Small intestine (tissue), 16 donors: ENCODE measurements at places on chromosomes 6 and 20. TPM values are rescaled to one million over a fixed set of nuclear protein-coding genes. Genes with fewer than 3 reads are reported as not detected.
A peak's percentile ranks its signal among the peaks of the same experiment; 100 is the strongest.

- H3K4me1 ChIP-seq: no peaks in the 10 kb centered on the region
- H3K27ac ChIP-seq: no peak overlapping the region
These were observed 195.0 kb upstream of the CEP162 start for GRCh38 chr6:84422380-84422968.

- H3K4me3 ChIP-seq: no peak overlapping the region
- H3K27me3 ChIP-seq: no peaks in the 10 kb centered on the region
- H3K4me1 ChIP-seq: no peaks in the 10 kb centered on the region
- no peaks in the 10 kb centered on the region for H3K36me3 ChIP-seq
- no peak overlapping the region for H3K27ac ChIP-seq
These were observed 230.3 kb downstream of the THBS2 start for GRCh38 chr6:169023161-169023874.

DNA sequence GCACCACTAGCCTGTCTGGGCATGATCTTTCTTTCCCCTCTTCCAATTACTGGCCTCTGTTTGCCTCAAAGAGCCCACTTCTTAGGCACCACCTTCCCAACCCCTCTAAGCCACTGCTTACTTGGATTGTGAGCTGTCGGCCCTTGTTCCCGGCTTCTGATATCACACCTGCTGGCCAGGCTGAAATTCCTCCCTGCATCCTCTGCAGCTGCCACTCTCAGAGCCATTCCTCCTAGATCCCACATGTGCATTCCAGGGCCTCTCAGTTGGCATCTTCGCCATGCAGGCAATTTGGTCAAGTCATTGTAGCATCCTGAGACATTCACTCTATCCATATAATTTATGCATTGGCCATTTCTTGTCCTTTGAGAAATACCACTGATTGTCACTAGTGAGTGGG is 135.9 kb downstream of the OLIG3 start:
- DNase-seq: no peak
- peak overlapping the region; percentile 66 for H3K27ac ChIP-seq
- no peaks in the 10 kb centered on the region for H3K27me3 ChIP-seq
- H3K36me3 ChIP-seq: no peaks in the 10 kb centered on the region
- H3K4me1 ChIP-seq: no peaks in the 10 kb centered on the region

Gene HSPA1A
- 15.0 TPM for polyA plus RNA-seq

Gene CST4
- polyA plus RNA-seq: not detected

Gene OPRL1
- 0.61 TPM for polyA plus RNA-seq

DNA sequence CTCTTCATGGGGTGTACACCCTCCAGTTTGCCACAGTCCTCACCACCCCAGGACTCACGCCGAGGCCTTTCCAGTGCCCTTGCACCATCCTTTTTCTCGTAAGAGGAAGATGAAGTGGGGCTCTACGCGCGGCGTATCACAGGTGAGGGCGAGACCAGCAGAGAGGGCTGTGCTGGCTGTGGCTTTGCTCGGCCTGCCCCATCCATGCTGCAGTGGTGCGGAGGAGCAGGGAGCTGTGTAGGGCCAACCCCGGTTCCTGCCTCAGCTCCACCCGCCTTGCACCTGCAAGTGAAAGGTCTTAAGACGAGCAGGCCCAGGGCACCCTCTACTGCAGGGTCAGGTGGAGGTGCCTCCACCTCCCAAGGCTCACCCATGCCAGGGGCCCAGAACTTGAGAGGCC is 24.1 kb downstream of the RBCK1 start:
- H3K4me3 ChIP-seq: no peak overlapping the region
- peaks cover 92% of the 10 kb centered on the region for H3K36me3 ChIP-seq
- no peak overlapping the region for H3K27ac ChIP-seq

Gene PGC
- 51.3 TPM for polyA plus RNA-seq

Gene MACROD2
- 1.00 TPM for polyA plus RNA-seq

GRCh38 chr6:101517632-101518031 is 124.1 kb downstream of the GRIK2 start:
- no peaks in the 10 kb centered on the region for H3K4me1 ChIP-seq
- DNase-seq: no peak
- H3K27me3 ChIP-seq: no peaks in the 10 kb centered on the region

Gene ARFGEF3
- 5.4 TPM for polyA plus RNA-seq

Gene EPPIN
- not detected for polyA plus RNA-seq

Gene PLG
- 0.54 TPM for polyA plus RNA-seq

Gene EPB41L2
- 63.0 TPM for polyA plus RNA-seq

GRCh38 chr6:3019749-3020320 is 20.1 kb downstream of the NQO2 start:
- H3K36me3 ChIP-seq: no peaks in the 10 kb centered on the region
- H3K27me3 ChIP-seq: no peaks in the 10 kb centered on the region

- peak; percentile 5 for DNase-seq
- no peaks in the 10 kb centered on the region for H3K4me1 ChIP-seq
- H3K4me3 ChIP-seq: no peak overlapping the region
- no peaks in the 10 kb centered on the region for H3K36me3 ChIP-seq
- no peaks in the 10 kb centered on the region for H3K27me3 ChIP-seq
These were observed 70.5 kb upstream of the MYLIP start for GRCh38 chr6:16058201-16058928.

- no peaks in the 10 kb centered on the region for H3K27me3 ChIP-seq
- peaks cover 12% of the 10 kb centered on the region for H3K36me3 ChIP-seq
- H3K4me1 ChIP-seq: no peaks in the 10 kb centered on the region
- H3K4me3 ChIP-seq: no peak overlapping the region
These were observed 32.6 kb downstream of the PSMF1 start for GRCh38 chr20:1150968-1151367.

Gene CDSN
- polyA plus RNA-seq: not detected

GRCh38 chr6:161137839-161138542 is 135.9 kb downstream of the AGPAT4 start:
- H3K27ac ChIP-seq: no peak overlapping the region
- H3K4me1 ChIP-seq: no peaks in the 10 kb centered on the region

Gene TREML1
- polyA plus RNA-seq: 0.07 TPM

Gene GGTLC1
- 0.19 TPM for polyA plus RNA-seq

Gene HDGFL1
- polyA plus RNA-seq: not detected

DNA sequence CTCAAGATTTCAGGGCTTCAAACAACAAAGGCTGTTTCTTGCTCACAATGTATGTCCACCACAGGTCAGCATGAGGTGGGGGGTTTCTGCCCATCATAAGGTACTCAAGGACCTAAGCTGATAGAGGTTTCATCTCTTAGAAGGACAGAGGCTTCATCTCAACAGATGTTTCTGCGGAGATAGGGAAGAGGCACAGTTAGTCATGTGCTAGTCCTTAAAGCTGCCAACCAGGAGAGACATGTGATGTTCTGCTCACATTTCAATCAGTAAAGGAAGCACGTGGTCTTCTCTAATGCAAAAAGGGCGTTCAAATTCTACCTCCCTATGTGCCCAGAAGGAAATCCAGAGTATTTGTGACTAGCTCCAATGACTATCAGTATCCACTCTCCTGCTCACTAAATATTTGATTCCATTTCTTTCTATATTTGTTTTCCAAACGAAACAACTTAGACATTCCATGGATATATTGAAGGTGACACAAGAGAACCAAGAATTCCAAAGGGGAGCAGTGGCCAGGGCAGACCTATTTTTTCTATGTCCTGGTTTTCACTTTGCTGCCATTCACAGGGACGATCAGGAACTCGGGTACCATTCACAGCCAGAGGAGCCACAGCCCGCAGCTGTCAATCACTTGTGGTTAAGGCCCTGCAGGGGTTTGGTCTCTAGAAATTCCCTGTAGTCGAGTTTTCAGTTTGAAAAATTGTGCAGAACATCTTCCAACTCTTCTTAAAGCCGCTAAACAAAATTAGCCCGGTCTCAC is 173.2 kb upstream of the FOXA2 start:
- H3K36me3 ChIP-seq: no peaks in the 10 kb centered on the region
- H3K27ac ChIP-seq: no peak overlapping the region
- DNase-seq: no peak

DNA sequence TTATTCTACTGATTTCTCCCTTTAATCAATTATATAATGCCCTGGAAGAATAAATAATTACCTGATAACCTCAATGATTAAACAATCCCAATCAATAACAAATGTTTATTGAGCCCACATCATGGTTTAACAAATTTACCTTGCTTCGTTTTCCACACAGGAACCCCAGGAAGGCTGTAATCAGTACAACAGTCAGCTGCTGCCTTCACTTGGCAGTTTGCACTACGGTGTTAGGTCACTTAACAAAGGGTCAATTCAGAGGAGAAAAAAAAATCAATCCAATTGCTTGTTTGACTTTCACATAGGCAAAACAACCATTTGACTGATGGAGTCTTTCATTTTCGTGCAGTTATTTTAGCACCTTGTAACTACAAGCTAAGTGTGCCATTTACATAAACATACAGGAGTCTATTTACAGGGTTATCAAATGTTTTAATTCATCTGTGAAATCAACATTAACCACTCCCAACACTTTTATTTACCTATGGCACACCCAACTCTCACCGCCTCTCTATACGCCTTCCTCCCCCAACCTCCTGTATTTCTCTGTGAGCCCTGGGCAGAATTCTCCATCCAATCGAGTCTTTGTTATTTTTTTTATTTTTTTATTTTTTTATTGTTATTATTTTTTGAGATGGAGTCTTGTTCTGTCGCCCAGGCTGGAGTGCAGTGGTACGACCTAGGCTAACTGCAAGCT is 140.4 kb upstream of the TAB2 start:
- no peak overlapping the region for H3K4me3 ChIP-seq
- DNase-seq: peak; percentile 27
- no peak overlapping the region for H3K27ac ChIP-seq
- no peaks in the 10 kb centered on the region for H3K4me1 ChIP-seq
- no peaks in the 10 kb centered on the region for H3K27me3 ChIP-seq

Gene CPXM1
- polyA plus RNA-seq: 1.8 TPM

DNA sequence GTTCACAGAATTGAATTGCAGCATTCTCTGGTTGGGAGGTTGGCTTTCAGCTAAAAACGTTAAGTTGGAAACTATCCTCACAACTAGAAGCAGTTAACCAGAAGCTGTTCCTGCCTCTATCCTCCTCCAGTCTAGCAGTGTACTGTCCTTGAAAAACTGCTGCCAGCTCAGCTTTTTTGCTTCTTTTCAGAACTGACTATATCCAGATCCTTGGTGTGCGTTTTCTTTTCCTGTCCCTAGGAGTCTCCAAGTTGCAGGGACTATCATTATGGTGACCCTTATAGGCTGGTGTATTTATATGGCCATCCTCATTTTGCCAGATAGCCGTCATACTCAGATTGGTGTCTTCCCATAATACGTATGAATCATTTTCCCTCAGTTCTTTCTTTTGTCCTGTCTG is 5.5 kb downstream of the ITCH start:
- H3K27me3 ChIP-seq: no peaks in the 10 kb centered on the region
- peaks cover 16% of the 10 kb centered on the region for H3K36me3 ChIP-seq
- no peak overlapping the region for H3K4me3 ChIP-seq
- no peak for DNase-seq
- H3K27ac ChIP-seq: no peak overlapping the region

GRCh38 chr20:3727401-3728021 is 5.0 kb upstream of the HSPA12B start:
- no peak overlapping the region for H3K27ac ChIP-seq
- peaks cover 3% of the 10 kb centered on the region for H3K4me1 ChIP-seq
- no peak overlapping the region for H3K4me3 ChIP-seq
- no peaks in the 10 kb centered on the region for H3K36me3 ChIP-seq

- H3K27ac ChIP-seq: no peak overlapping the region
- H3K4me1 ChIP-seq: peaks cover 5% of the 10 kb centered on the region
- no peaks in the 10 kb centered on the region for H3K27me3 ChIP-seq
- H3K4me3 ChIP-seq: no peak overlapping the region
These were observed 7.9 kb downstream of the CNKSR3 start for GRCh38 chr6:154502553-154502952.

DNA sequence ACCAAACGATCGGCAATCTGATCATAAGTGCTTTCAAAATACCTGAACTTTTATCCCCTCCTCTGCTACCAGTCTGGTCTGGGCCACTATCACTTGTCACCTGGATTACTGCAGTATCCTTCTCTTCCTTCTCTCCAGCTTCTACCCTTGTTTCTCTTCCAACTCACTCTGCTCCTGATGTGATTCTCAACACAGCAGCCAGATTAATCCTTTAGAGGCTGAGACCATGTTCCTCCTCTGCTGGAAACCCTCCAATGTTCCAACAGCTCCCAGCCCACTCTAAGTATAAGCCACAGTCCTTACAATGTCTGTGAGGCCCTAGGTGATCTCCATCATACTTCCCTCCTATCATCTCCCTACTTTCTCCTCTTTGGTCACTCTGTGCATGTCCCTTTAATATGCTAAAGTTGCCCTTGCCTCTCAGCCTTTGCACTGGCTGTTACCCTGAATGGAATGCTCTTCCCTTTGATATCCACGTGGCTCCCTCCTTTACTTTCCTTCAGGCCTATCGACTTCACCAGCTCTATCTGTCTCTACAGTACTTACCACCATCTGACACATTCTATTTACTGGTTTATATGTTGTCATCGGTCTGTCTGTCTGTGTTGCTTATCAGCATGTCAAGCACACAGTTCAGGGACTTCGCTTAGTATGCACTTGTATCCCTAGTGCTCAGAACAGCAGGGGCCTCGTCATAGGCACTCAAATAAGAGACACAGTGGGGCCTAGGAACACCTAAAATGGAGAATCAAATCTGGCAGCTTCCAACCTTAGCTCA is 35.0 kb upstream of the RNF24 start:
- H3K4me1 ChIP-seq: no peaks in the 10 kb centered on the region
- H3K36me3 ChIP-seq: no peaks in the 10 kb centered on the region
- no peak overlapping the region for H3K4me3 ChIP-seq
- H3K27ac ChIP-seq: no peak overlapping the region

DNA sequence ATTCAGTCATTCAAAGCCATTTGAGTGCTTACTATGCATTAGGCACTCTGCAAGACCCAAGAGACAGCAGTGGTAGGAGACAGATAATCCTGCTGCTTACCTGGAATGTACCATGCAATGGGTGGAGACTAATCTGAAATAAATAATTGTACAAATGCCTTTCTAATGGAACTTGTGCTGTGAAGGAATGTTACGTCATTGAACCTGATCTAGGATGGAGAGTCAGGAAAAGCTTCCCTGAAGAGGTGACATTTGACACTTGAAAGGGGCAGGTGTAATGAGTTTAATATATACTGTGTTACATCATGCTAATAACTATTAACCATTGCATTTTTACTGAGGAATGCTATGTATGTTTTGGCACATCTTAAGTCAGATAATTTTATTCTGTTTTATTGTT is 491.0 kb upstream of the FLRT3 start:
- no peak for DNase-seq
- no peak overlapping the region for H3K4me3 ChIP-seq
- H3K27ac ChIP-seq: no peak overlapping the region
